Psoas muscle (tissue), 8 donors: ENCODE measurements at places on chromosomes 6 and 20.

- no peak overlapping the region for H3K27ac ChIP-seq
- H3K27me3 ChIP-seq: peaks cover 1% of the 10 kb centered on the region
- H3K4me3 ChIP-seq: no peak overlapping the region
Observed at GRCh38 chr20:47886454-47887041, 101.3 kb upstream of the SULF2 start.

DNA sequence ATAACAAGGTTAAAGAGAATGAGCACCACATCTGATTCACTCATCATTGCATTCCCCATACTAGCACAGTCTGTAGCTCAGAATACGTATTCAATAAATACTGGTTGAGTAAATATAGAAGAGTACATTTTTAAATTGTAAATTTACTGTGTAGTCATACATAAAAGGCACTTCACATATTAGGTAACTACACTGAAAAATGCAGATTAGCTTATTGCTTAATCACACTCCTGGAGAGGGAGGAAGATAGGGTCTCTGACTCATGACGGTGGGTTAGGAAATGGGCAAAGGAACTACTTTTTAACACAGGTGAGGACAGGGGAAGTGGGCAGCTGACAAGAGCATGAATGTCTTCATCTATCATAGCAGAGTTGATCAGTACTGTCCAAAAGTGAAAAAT, 133.2 kb downstream of the TBC1D32 start:
- no peak overlapping the region for H3K4me3 ChIP-seq
- H3K27me3 ChIP-seq: no peaks in the 10 kb centered on the region
- no peaks in the 10 kb centered on the region for H3K36me3 ChIP-seq

GRCh38 chr6:140844167-140844566, 1288.6 kb upstream of the GJE1 start:
- no peaks in the 10 kb centered on the region for H3K4me1 ChIP-seq
- no peaks in the 10 kb centered on the region for H3K27me3 ChIP-seq
- DNase-seq: no peak
- no peaks in the 10 kb centered on the region for H3K36me3 ChIP-seq

DNA sequence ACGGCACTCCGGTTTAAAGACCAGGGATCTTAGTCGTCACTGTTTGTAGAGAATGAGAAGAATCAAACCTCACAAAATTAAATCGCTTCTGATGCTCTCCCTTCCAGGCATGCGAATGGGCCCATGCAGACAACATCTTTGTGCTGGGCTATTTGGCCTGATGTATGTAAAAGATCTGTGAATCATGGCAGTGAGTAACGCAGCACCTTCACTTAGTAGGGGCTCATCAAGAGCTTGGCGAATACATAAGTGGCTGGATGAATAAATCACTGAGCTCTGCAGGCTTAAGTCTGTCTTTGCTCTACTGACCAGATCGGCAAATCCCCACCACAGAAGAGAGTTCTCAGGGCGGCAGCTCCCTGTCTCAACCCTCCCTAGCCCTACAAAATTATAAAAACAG, 44.8 kb upstream of the AFDN start:
- no peaks in the 10 kb centered on the region for H3K4me1 ChIP-seq
- H3K4me3 ChIP-seq: no peak overlapping the region
- no peak for DNase-seq
- H3K27me3 ChIP-seq: no peaks in the 10 kb centered on the region
- H3K27ac ChIP-seq: no peak overlapping the region

- no peaks in the 10 kb centered on the region for H3K27me3 ChIP-seq
- H3K4me3 ChIP-seq: no peak overlapping the region
- DNase-seq: no peak
- H3K4me1 ChIP-seq: no peaks in the 10 kb centered on the region
- H3K27ac ChIP-seq: no peak overlapping the region
Observed at GRCh38 chr6:74115674-74116073, 419.7 kb downstream of the CD109 start.

- no peaks in the 10 kb centered on the region for H3K4me1 ChIP-seq
- H3K27ac ChIP-seq: no peak overlapping the region
- no peak overlapping the region for H3K4me3 ChIP-seq
Observed at GRCh38 chr6:167528239-167528638, 203.4 kb downstream of the TTLL2 start.

- no peak overlapping the region for H3K27ac ChIP-seq
- no peak overlapping the region for H3K4me3 ChIP-seq
- DNase-seq: no peak
- no peaks in the 10 kb centered on the region for H3K4me1 ChIP-seq
- no peaks in the 10 kb centered on the region for H3K27me3 ChIP-seq
- H3K36me3 ChIP-seq: no peaks in the 10 kb centered on the region
Observed at GRCh38 chr6:26051665-26052310, 35.4 kb upstream of the HFE start.

DNA sequence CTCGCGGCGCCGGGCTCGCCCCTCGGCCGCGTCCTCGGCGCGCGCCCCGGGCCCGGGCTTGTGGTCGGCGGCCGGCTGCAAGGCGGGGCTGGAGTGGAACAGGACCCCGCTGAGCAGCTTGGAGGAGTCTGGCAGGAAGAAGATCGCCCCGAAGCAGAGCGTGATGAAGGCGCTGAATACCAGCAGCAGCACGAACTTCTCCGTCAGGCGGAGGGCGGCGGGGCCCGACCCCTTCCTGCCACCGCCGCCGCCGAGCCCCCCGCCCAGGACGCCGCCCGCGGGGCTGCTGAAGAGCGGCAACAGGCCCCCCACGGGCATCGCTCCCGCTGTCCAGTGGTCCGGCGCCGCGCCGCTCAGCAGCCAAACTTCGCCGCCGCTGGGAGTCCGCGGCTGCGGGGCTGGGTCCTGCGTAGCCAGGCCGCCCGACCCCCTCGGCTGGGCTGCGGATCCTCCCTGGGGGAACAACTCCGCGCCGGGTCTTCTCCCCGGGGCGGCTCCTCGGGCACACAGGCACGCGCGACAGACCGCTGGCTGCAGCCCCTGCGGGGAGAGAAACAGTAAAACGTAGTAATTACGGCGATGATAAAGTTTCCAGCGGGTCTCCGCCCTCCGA, 707 bp downstream of the MAN1A1 start:
- peak overlapping the region; percentile 87 for H3K4me3 ChIP-seq
- peak overlapping the region; percentile 83 for H3K27ac ChIP-seq
- H3K27me3 ChIP-seq: peaks cover 22% of the 10 kb centered on the region
- H3K36me3 ChIP-seq: no peaks in the 10 kb centered on the region
- no peak for DNase-seq

DNA sequence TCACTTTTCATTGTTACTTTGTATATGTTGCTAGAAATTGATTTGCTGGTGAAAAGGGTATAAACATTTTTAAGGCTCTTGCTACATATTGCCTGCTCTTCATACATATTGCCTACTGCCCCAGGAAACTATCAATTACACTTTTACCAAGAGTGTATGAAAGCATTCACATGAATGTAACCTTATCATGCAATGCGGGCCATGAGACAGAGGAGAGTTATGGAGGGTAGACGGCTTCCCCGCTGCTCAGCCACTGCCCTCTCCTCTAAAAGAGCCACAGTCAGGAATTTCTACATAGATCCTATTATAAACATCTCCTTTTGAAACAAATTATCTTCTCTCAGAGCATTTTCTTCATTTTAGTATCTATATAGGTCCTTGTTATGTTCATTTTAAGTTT, 264.4 kb downstream of the ESR1 start:
- no peaks in the 10 kb centered on the region for H3K27me3 ChIP-seq
- no peaks in the 10 kb centered on the region for H3K36me3 ChIP-seq
- peak overlapping the region; percentile 63 for H3K27ac ChIP-seq
- no peak for DNase-seq
- peaks cover 13% of the 10 kb centered on the region for H3K4me1 ChIP-seq

GRCh38 chr6:3314621-3315467, 56.1 kb downstream of the PSMG4 start:
- no peak overlapping the region for H3K27ac ChIP-seq
- H3K4me1 ChIP-seq: peaks cover 14% of the 10 kb centered on the region
- H3K36me3 ChIP-seq: no peaks in the 10 kb centered on the region
- no peak overlapping the region for H3K4me3 ChIP-seq
- no peaks in the 10 kb centered on the region for H3K27me3 ChIP-seq

GRCh38 chr6:127520066-127520465, 931 bp upstream of the MTCL3 start:
- peaks cover 3% of the 10 kb centered on the region for H3K27me3 ChIP-seq
- H3K27ac ChIP-seq: no peak overlapping the region
- H3K4me3 ChIP-seq: no peak overlapping the region
- H3K36me3 ChIP-seq: no peaks in the 10 kb centered on the region
- DNase-seq: no peak

DNA sequence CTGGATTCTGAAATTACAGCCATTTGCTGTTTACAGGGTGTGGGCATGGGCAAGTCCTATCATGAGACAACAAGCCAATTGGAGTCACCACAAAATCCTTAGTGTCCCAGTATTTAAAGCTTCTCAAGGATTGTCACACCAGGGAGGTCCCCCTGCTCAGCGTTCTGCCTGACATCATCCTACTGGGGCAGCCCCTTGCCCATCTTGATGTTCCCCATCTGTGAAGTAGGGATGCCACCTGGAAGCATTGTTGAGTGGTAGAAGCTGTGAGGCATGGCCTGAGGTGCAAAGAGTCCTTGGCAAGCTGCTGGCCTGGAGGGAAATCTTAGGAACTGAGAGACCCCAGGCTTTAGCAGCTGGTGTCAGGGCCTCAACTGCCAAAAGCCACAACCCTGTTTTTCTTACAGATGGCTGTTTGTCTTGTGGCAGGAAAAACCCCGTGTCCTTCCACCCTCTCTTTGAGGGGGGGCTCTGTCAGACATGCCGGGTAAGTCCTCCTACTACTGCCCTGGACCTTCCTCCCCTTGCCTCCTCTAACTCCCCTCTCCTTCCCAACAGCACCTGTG, 23.3 kb upstream of the MAPRE1 start:
- H3K27me3 ChIP-seq: no peaks in the 10 kb centered on the region
- no peak for DNase-seq
- no peaks in the 10 kb centered on the region for H3K4me1 ChIP-seq
- no peaks in the 10 kb centered on the region for H3K36me3 ChIP-seq

GRCh38 chr20:9573335-9574151, 59.2 kb downstream of the LAMP5 start:
- H3K4me1 ChIP-seq: no peaks in the 10 kb centered on the region
- H3K27ac ChIP-seq: no peak overlapping the region
- H3K36me3 ChIP-seq: no peaks in the 10 kb centered on the region
- no peak overlapping the region for H3K4me3 ChIP-seq

GRCh38 chr20:35643045-35643444, 21.7 kb downstream of the CPNE1 start:
- no peak overlapping the region for H3K4me3 ChIP-seq
- H3K27me3 ChIP-seq: no peaks in the 10 kb centered on the region
- no peak for DNase-seq

- no peak for DNase-seq
- no peaks in the 10 kb centered on the region for H3K27me3 ChIP-seq
- H3K27ac ChIP-seq: no peak overlapping the region
- H3K4me1 ChIP-seq: no peaks in the 10 kb centered on the region
Observed at GRCh38 chr6:136959471-136959891, 37.4 kb downstream of the SLC35D3 start.

GRCh38 chr6:106749609-106750008, 120.2 kb downstream of the QRSL1 start:
- no peak overlapping the region for H3K4me3 ChIP-seq
- H3K27me3 ChIP-seq: no peaks in the 10 kb centered on the region
- peaks cover 6% of the 10 kb centered on the region for H3K4me1 ChIP-seq
- no peaks in the 10 kb centered on the region for H3K36me3 ChIP-seq

DNA sequence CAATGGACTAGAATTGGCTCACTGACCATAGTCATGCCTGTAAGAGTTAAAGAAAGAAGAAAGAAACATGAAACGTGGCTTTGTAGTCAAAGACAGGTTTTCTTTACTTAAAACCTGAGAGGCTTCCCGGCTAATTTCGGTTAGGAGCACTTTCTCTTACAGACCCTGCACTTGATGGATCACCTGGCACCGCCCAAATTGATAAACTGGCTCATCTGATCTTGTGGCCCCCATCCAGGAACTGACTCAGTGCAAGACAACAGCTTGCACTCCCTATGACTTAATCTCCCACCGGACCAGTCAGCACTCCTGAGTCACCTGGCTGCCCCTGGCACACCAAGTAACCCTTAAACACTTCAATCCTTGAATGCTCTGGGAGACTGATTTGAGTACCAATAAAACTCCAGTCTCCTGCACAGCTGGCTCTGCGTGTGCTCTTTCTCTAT, 12.3 kb downstream of the TMEM14B start:
- peak; percentile 46 for DNase-seq
- peak overlapping the region; percentile 46 for H3K27ac ChIP-seq
- H3K4me3 ChIP-seq: no peak overlapping the region
- peaks cover 41% of the 10 kb centered on the region for H3K36me3 ChIP-seq
- H3K27me3 ChIP-seq: no peaks in the 10 kb centered on the region

- no peaks in the 10 kb centered on the region for H3K27me3 ChIP-seq
- no peak overlapping the region for H3K27ac ChIP-seq
- H3K36me3 ChIP-seq: peaks cover 7% of the 10 kb centered on the region
- DNase-seq: no peak
- no peak overlapping the region for H3K4me3 ChIP-seq
- H3K4me1 ChIP-seq: no peaks in the 10 kb centered on the region
Observed at GRCh38 chr6:149628875-149629510, 19.5 kb downstream of the KATNA1 start.

GRCh38 chr20:62357681-62358080, 9.4 kb downstream of the LAMA5 start:
- H3K36me3 ChIP-seq: no peaks in the 10 kb centered on the region
- peak overlapping the region; percentile 42 for H3K4me3 ChIP-seq
- peak; percentile 40 for DNase-seq

GRCh38 chr6:12844284-12845223, 128.0 kb downstream of the PHACTR1 start:
- H3K27ac ChIP-seq: no peak overlapping the region
- no peak overlapping the region for H3K4me3 ChIP-seq
- H3K27me3 ChIP-seq: no peaks in the 10 kb centered on the region
- H3K36me3 ChIP-seq: no peaks in the 10 kb centered on the region
- H3K4me1 ChIP-seq: no peaks in the 10 kb centered on the region

DNA sequence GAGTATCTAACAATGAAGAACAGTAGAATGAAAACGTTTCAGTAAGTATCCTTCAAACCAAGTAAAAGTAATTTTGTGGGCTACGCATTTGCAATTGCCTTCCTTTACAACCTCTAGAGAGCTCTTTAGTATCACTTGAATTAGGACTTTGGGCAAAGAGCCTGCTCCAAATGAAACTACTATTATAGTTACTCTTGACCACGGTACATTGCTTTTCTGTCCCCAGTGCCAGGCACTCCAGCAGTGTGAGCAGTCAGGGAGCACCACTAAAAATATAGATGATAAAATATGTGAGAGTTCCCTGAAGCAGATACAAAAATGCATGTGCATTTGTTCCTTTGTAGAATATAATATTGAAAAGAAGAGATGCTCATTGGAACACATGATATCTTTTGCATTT, 450.1 kb upstream of the MANEA start:
- H3K4me3 ChIP-seq: no peak overlapping the region
- H3K27ac ChIP-seq: no peak overlapping the region
- H3K36me3 ChIP-seq: no peaks in the 10 kb centered on the region
- no peak for DNase-seq

DNA sequence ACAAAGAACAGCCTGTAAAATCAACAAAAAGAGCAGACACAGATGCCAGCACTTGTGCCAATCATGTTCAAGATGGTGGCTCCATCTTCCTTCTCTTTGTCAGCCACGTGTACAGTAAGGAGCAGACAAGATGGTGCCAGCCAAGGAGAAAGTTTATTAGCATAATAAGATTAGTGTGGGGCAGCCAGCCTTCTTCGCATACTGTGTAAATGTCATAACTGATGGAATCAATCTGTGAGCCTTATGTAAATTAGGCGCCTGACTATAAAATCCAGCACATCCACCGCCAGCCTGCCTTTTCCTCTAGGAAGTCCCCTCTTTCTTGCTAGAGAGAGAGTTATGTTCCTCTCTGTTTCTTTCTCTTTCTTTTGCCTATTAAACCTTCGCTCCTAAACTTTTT, 99.7 kb upstream of the RALGAPA2 start:
- no peaks in the 10 kb centered on the region for H3K4me1 ChIP-seq
- H3K27me3 ChIP-seq: no peaks in the 10 kb centered on the region
- no peak overlapping the region for H3K4me3 ChIP-seq
- no peaks in the 10 kb centered on the region for H3K36me3 ChIP-seq
